Hair follicle dermal papilla cell (primary cell): ENCODE measurements at places on chromosomes 5 and 9. TPM values are rescaled to one million over a fixed set of nuclear protein-coding genes. Genes with fewer than 3 reads are reported as not detected.

The KCNIP1 gene
- 0.16 and 3.0 TPM in 2 replicates for total RNA-seq

The PCDHGB7 gene
- total RNA-seq = 20.2 and 20.3 TPM in 2 replicates

The COL27A1 gene
- total RNA-seq = 50.0 and 62.6 TPM in 2 replicates

The SLC12A7 gene
- total RNA-seq = 4.0 and 6.2 TPM in 2 replicates

The IL5 gene
- total RNA-seq = not detected in 2 replicates

The PTGS1 gene
- 14.2 and 22.7 TPM in 2 replicates for total RNA-seq

The GPR150 gene
- under 0.01 and 0.12 TPM in 2 replicates for total RNA-seq

The STKLD1 gene
- total RNA-seq = 0.61 and 1.3 TPM in 2 replicates

The SLC6A18 gene
- not detected in 2 replicates for total RNA-seq

The PRR7 gene
- total RNA-seq = 8.6 and 14.6 TPM in 2 replicates

The DOCK8 gene
- 0.12 and 0.16 TPM in 2 replicates for total RNA-seq

The NRG2 gene
- total RNA-seq = 2.8 and 4.5 TPM in 2 replicates

The GMCL2 gene
- total RNA-seq = not detected in 2 replicates

The RGP1 gene
- 21.6 and 22.1 TPM in 2 replicates for total RNA-seq

The PCDHA10 gene
- 0.32 and 0.85 TPM in 2 replicates for total RNA-seq
